T-helper 2 cell (primary cell): ENCODE measurements at places on chromosomes 11 and 22.

DNA sequence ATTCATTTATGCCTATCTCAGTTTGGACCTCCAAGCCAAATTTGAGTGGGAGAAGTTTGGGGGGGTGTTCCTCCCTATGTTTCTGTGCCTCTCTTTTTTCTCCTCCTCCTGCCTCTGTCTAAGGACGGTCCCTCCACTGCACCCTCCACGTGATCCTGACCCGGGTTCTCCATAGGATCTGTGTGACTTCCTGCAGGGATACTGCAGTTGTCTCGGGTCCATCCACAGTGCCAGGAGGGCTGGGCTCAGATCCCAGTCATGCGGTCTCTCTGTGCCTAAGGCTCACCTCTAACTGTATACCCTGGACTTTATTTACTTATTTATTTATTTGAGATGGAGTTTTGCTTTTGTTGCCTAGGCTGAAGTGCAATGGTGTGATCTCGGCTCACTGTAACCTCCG lies 1354.5 kb downstream of the BRD1 start:
- DNase-seq, result no peak

- DNase-seq, result no peak
Measured at GRCh38 chr11:2315395-2316168, 13.8 kb downstream of the TSPAN32 start.

GRCh38 chr22:50143096-50143495 lies 27.4 kb upstream of the PANX2 start:
- no peak for DNase-seq

DNA sequence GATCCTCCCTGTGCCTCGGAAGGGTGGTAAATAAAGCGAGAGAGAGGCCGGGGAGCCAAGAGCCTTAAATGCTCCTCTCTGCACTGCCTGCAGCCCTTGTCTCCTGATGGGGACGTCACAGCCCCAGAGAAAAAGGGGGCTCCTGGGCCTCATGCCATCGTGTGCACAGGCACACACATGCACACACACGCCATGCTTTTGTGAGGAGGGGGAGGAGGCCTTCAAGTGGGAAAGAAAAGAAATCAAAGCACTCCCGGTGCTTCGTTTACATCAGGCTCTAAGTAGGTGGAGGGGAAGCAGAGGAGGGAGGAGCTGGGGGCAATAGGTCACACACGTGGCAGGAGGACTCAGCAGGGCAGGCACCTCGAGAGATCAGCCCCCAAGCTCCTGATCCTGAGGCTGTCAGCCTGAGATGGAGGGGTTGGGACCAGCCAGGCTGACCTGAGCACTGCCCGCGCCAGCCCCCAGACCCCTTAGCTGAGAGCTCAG lies 68.2 kb upstream of the NECTIN1 start:
- DNase-seq, result no peak

GRCh38 chr11:120606211-120607010 lies 94.9 kb downstream of the GRIK4 start:
- no peak for DNase-seq

- no peak for DNase-seq
Measured at GRCh38 chr22:50058906-50059880, 1.1 kb upstream of the TTLL8 start.

GRCh38 chr11:57588046-57588710 lies 9.3 kb upstream of the SERPING1 start:
- no peak for DNase-seq

DNA sequence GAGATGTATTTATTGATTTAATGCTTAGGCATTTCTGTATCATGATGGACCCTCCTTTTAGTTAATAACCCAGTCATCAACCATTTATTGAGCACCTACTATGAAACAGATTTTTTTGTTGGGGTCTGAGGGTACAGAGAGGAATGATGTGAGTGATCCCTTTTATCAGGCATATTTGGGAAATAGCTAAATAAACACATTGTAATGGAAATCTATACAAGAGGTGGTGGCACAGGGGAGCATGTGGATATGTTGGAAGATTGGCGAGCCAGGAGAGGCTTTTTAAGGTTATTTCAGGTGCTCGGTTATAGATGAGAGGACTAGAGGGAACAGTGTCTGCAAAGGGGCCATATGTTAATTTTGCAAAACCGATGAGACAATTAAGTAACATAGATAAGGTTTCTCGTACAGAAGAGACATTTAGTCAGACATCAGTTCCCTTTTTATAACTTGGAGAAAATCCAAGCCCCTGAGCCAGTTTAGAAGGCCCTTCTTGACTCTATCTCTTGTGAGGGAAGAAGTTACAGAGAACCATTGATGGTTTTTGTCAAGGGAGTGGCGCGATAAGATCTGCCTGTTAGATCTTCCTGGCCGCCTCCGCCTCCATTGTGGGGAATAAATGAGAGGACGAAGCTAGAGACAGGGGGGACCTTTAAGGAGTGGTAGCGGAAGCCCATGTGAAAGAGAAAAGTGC lies 2.0 kb downstream of the ATXN10 start:
- no peak for DNase-seq

DNA sequence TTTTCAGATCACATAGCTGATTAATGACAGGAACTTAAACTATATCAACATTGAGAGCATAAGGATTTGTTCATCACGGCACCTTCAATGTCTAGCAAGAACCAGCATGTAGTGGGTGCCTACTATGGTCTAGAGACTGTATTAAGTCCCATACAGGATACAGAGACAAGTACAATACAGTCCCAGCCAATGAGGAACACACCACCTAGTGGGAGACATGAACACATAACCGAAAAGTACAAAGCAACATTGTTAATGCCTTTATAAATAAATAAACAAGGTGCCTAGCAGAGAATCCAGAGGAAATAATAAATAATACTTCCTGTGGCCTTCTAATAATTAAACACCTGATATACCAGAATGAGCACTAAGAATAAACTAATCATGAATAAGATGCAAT lies 87.7 kb upstream of the OPCML start:
- no peak for DNase-seq

GRCh38 chr22:23233084-23233531 lies 52.8 kb downstream of the BCR start:
- no peak for DNase-seq
